ENCODE measurements at places on chromosomes 2 and 18.

GRCh38 chr2:44680424-44680971, 261.0 kb upstream of the SIX3 start:
- DNase-seq: no peak

DNA sequence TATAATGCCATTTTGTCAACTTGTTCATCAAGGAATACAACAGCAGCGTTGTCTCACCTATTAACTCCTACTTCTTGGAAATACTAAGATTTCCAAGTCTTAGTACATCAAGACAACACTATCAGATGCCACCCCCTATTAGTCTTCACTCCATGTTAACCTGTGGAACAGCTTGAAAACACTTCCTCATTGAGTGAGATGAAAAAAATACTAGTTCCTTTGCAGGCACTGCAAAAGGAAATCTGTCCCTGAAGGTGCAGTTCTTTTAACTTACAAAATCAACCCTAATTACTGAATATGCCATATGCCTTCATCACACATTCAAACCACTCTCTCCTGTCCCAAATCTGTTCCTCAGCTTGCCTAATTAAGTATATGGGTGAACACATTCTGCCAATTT, 4.0 kb downstream of the CWC22 start:
- DNase-seq: no peak

DNA sequence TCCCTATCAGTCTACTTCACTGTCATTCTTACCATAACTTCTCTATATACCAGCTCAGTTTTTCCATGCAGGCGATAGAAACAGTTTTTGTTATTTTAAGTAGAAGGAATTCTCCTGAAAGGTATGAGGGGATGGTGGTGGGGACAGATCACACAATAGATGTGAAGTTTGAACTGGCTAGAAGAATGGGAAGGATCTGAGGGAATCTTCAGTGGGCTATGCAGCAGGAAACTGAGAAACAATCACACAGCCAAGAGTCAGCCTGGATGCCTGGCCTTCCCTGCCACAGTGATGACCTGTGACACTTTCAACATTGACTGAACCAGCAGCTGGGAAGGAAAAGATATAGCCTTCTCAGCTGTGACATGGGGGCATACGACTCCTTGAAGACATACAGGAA, 329.1 kb upstream of the GULP1 start:
- no peak for DNase-seq

DNA sequence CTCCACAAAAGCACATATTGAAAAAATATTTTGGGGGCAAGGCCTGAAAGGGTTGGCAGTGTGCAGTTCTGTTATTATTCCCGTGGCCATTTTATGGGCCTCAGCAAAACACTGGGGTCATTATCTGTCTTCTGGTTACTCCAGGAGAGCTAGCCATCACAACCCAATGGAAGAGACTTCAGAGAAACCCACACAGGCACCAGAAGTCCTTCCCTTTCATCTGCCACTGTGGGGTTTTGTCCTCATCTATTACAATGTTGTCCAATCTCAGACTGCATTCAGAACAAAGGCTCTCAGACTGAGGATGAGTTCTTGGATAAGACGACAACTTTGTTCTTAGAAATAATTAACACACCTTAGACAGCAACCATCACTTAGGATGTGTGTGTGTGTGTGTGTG, 98.4 kb downstream of the PIEZO2 start:
- DNase-seq: no peak

GRCh38 chr18:10270151-10270571, 184.3 kb upstream of the APCDD1 start:
- DNase-seq: no peak

DNA sequence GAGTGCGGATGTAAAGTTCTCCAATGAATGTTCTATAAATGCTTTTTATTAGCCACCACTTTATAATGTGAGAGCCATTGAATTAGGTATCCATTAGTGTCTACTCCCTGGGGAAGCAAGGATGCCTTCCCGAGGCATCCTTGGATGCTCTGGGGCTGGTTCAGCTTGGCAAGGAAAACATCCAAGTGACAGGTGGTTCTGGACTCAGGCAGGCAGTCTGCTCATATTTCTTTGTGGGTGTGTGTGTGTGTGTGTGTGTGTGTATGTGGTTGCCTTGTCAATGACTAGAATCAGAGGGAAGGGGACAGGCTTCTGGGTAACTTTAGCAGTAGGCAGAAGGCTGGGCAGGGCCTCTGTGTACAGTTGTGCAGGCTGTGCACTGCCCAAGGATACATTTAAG, 149.2 kb downstream of the TSN start:
- no peak for DNase-seq
